ENCODE measurements at places on chromosomes 2 and 18. TPM values are rescaled to one million over a fixed set of nuclear protein-coding genes. Genes with fewer than 3 reads are reported as not detected.

PSTPIP2 gene
- total RNA-seq = 1.8 TPM

ICA1L gene
- total RNA-seq = 36.7 TPM

MPPE1 gene
- total RNA-seq = 15.2 TPM

CHRND gene
- total RNA-seq = not detected

LRRC30 gene
- not detected for total RNA-seq

MAB21L4 gene
- 0.45 TPM for total RNA-seq

OSBPL1A gene
- 129 TPM for total RNA-seq

PEX13 gene
- total RNA-seq = 9.3 TPM

PROKR1 gene
- not detected for total RNA-seq

ADD2 gene
- 5.5 TPM for total RNA-seq

NOSTRIN gene
- 46.4 TPM for total RNA-seq

NT5DC4 gene
- total RNA-seq = not detected

PTPN4 gene
- total RNA-seq = 450 TPM

SERPINB12 gene
- not detected for total RNA-seq

POTEE gene
- total RNA-seq = not detected

GALR1 gene
- not detected for total RNA-seq

KANSL1L gene
- total RNA-seq = 82.8 TPM

TDRD15 gene
- total RNA-seq = not detected

KLF11 gene
- 20.7 TPM for total RNA-seq

ERBB4 gene
- total RNA-seq = 1.7 TPM

TM4SF20 gene
- total RNA-seq = 2.8 TPM

ANKRD30B gene
- total RNA-seq = not detected

DNAJC5G gene
- not detected for total RNA-seq

C18orf54 gene
- total RNA-seq = 0.89 TPM

TFCP2L1 gene
- 31.4 TPM for total RNA-seq

ALPI gene
- 1.4 TPM for total RNA-seq

CRACDL gene
- total RNA-seq = 79.1 TPM

LCT gene
- 0.58 TPM for total RNA-seq

CXCR4 gene
- 42.6 TPM for total RNA-seq

VAMP5 gene
- total RNA-seq = 29.5 TPM

SLC5A7 gene
- not detected for total RNA-seq

ASB18 gene
- total RNA-seq = not detected

RAD51AP2 gene
- total RNA-seq = not detected

IL36A gene
- not detected for total RNA-seq

UGT1A10 gene
- total RNA-seq = not detected

SLC4A3 gene
- total RNA-seq = 2.6 TPM
